ENCODE measurements at places on chromosomes 6 and 20. TPM values are rescaled to one million over a fixed set of nuclear protein-coding genes. Genes with fewer than 3 reads are reported as not detected.

GJA10 gene
- total RNA-seq, result not detected

VSTM2L gene
- not detected for total RNA-seq

CDSN gene
- total RNA-seq, result not detected

CST3 gene
- total RNA-seq, result 0.29 TPM

CEP43 gene
- total RNA-seq, result 21.3 TPM

GABRR2 gene
- 0.51 TPM for total RNA-seq

SERPINB1 gene
- 169 TPM for total RNA-seq

KCNB1 gene
- not detected for total RNA-seq

C20orf141 gene
- total RNA-seq, result not detected

LAMA5 gene
- total RNA-seq, result 0.78 TPM

OPRM1 gene
- not detected for total RNA-seq

PRDM1 gene
- total RNA-seq, result 70.9 TPM

GPLD1 gene
- 0.29 TPM for total RNA-seq

C4B gene
- 5.5 TPM for total RNA-seq

GJA1 gene
- total RNA-seq, result not detected

FHL5 gene
- not detected for total RNA-seq

All from activated CD4-positive, alpha-beta memory T cell treated with anti-CD3 and anti-CD28 coated beads for 36 hours (primary cell).